ENCODE measurements at places on chromosomes 12 and 14.

DNA sequence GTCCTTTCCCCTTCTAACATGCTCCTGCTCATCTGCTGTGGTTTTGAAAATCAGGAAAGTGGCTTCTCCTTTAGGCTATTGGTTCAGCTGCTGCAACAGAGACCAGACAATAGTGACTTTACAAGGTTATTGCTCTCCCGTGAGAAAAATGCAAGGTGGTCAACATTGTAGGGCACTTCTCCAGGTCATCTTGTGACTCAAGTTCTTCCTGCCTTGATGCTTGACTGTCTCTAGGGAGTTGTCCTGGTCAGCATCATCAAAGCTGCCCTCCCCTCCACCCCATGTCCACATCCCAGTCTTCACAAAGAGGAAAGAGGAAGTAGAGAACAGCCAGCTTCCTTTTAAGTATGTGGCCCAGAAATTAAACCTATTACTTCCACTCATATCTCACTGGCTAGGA, 3.9 kb upstream of the TMEM63C start:
- no peak for DNase-seq

DNA sequence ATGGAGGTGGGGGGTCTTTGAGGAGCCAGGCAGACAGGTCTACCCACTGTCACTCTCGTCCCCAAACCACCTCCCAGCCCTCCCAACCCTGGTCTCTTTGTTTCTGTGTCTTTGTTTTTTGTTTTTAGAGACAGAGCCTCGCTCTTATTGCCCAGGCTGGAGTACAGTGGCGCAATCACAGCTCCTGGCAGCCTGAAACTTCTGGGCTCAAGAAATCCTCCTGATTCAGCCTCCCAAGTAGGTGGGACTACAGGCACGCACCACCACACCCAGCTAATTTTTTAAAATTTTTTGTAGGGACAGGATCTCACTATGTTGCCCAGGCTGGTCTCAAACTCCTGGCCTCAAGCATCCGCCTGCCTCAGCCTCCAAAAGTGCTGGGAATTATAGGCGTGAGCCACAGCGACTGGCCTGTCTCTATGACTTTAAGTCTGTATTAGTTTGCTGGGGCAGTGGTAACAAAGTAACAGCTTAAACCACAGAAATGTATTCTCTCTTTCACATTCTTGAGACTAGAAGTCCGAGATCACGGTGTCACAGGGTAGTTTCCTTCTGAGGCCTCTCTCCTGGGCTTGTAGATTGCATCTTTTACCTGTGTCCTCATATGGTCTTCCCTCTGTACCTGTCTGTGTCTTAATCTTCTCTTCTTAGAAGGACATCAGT, 26.1 kb downstream of the DTX1 start:
- no peak for DNase-seq

- DNase-seq, result no peak
Observed at GRCh38 chr12:55760663-55761062, 17.7 kb downstream of the GDF11 start.

DNA sequence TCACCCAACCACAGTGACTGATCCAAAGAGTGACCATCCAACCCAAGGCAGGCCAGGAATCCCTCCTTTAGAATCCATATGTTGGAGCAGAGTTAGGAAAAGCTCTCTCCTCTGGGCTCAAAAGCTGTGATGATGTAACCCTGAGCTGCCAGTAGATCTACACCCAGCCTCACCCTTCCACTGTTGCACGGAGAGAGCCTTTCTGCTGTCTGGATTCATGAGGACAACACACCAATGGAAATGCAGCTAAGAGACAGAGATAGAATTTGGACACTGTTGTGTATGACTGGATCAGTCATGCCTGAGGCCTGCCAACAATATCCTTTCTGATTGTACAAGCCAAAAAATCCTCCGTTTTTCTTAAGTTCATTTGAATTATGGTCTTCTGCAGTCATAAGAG, 4.4 kb upstream of the OR6J1 start:
- no peak for DNase-seq

DNA sequence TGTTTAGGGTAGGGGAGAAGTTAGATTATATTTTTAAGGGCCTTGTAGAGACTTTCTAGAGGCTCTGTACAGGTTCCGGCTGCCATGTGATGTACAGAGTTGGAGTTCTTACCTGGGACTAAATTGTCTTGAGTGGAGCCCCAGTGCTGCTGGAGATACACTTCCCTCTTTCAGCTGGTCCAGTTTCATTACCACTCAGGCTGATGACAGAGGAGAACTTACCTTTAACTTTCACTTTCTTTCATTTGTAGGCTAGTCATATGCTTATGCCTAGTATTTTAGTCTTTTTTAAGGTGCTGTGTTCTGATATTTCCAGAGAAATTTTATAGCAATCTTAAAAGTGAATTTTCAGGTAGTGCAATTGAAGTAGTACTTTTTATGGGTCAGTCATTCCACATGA, 117.3 kb downstream of the ERC1 start:
- DNase-seq, result no peak

GRCh38 chr12:20142316-20142715, 226.0 kb upstream of the PDE3A start:
- no peak for DNase-seq

DNA sequence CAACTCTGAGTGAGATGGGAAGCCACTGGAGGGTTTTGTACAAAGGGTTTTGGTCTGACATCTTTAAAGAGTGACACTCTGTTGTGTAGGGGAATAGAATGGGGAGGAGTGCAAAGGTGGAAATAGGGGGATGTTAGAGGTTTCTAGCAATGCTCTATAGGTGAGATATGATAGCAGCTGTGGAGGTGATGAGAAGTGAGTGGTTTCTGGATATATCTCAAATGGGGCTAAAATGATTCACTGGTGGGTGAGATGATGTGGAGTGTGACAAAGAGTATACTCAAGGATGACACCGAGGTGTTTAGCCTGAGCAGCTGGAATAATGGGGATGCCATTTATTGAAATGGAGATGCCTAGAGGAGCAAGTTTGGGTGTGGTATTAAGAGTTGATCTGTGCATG, 426.4 kb downstream of the PCNX1 start:
- DNase-seq, result no peak

DNA sequence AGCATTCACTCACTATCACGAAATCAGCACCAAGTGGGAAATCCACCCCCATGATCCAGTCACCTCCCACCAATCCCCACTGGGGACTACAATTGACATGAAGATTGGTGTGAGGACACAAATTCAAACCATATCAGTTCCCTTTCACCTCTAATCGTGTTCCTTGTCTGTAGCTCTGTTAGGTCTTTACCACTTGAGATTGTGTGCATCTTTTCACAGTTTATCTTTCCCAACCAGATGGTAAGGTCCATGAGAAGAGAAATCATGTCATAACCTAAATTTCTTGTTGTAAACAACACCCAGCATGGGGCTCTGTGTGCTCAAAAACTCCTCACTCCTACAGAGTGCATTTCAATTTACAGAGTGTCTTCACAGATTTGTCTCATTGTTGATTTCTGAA, 27.1 kb upstream of the PCED1B start:
- no peak for DNase-seq

- DNase-seq, result no peak
Observed at GRCh38 chr14:103199124-103199523, 75.9 kb downstream of the TNFAIP2 start.

GRCh38 chr12:57766464-57767304, at the start of gene CYP27B1:
Gene CYP27B1 (minus strand): TSS chr12:57767078. CDS start chr12:57767041, 37 bp downstream.
- no peak for DNase-seq

DNA sequence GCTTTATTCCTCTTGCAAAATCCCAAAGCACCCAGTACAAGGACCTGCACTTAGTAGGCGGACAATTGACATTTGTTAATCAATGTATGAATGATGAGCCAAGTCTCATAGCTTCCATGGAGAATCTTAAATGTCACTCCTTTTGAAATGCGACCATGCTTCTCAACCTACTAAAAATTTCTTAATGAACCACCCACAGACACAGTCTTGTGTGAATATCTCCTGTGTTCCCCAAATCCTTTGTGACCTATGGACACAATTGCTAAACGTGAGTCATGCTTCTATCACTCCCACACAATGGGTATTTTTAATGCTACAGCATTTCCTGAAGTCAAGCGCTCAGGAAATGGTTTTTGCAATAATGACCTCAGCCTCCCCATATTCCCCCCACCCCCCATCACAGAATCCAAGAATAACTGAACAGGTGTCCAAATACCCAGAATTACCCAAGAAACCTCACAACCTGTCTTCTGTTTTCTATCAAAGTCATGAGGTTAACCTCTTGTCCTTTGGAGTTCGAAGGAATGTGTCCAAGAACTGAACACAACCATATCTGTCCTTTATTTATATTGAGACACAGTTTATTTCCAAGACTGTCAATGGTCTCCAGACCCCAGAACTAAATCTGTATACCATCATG, 163.6 kb upstream of the PLEKHG7 start:
- DNase-seq, result no peak

DNA sequence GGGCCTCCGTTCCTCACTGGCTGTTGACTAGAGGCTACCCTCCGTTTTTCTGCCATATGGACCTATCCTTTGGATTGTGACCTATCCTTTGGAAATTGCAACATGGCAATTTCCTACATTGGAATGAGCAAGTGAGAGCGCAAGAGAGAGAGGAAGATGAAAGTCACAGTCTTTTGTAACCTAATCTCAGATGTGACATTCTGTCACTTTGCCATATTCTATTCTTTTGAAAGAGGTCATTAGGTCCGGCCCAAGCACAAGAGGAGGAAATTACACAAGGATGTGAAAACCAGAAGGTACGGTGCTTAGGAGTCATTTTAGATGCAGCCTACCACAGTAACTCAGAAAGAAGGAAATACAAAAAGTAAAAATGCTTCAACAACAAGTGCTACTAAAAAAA, 47.3 kb upstream of the SRP54 start:
- DNase-seq, result no peak

DNA sequence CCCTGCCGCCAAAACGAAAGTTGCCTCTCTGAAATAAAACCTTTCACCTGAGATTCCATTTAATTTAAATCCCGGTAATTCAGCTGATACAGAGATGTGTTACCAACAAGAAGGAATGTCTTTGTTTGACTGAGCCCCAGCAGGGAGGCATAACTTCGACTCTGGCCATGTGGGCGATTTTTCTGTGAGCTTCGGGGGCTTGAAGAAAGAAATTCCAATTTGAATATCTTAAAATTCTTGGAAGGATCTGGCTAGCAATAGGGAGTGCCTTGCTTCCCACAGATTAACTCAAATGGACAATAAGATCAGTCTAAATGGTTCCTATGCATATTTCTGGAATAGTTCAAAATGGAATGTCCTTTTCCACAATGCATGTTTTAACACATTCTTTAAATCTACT, 252.5 kb upstream of the TMPO start:
- no peak for DNase-seq

GRCh38 chr12:103369929-103370328, 125.8 kb downstream of the C12orf42 start:
- DNase-seq, result no peak

GRCh38 chr12:97456571-97457188, 5.9 kb upstream of the RMST start:
- no peak for DNase-seq

DNA sequence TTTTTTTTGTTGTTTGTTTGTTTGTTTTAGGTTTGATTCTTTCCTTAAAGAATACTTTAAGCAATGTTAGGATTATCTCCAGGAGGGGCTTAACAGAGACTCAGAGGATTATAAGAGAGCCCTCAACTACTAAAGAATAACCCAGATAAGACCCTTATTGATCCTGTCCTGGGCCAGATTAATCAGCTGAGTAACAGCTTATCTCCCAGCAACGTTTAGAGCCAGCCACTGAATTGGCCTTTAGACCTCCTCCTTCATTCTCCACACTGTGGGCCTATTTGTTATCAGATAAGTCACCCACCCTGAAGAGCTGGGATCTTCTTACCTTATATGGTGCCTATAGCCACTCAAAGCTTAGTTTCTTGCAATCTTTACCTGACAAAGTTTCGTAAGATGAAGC, 71.1 kb downstream of the FIGNL2 start:
- DNase-seq, result no peak

- DNase-seq, result no peak
Observed at GRCh38 chr12:75938189-75938588, 93.4 kb downstream of the PHLDA1 start.

GRCh38 chr12:11078246-11078645, 13.9 kb downstream of the TAS2R43 start:
- no peak for DNase-seq

DNA sequence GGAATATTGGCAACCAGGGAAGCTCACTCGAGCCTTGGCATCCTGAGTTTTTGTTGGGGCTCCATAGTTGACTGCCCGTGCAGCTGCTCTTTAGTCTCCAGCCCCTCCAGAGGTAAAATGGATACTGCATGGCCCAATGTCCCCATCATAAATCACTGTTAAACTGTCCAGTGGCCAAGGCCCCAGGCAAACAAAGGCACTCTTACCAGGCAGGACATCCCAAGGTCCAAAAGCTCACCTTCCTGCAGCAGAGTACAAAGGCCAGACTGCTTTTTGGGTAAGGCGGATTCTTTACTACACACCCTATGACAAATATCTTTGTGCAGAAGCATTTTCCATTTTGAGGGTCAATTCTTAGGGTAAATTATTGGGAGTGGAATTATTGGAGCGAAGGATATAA, 81.1 kb downstream of the GPATCH2L start:
- no peak for DNase-seq

DNA sequence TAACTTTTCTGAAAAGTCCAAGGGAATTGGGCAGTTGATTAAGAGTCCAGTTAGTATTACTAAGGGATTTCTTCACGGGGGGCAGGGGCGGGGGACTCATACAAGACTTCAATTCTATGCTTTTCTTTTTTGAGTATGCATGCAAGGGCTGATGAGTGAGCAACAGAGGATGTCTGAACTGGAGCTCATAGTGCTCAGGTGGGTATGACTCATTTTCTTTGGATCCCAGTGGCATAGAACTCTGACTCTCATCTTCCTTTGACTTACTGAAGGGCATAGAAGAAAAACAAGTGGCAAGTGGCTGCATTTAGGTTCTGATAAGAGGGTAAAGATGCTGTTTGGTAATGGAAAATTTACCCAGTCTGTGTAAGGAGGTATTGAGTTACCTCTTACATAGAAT, 749.2 kb downstream of the NOVA1 start:
- no peak for DNase-seq

DNA sequence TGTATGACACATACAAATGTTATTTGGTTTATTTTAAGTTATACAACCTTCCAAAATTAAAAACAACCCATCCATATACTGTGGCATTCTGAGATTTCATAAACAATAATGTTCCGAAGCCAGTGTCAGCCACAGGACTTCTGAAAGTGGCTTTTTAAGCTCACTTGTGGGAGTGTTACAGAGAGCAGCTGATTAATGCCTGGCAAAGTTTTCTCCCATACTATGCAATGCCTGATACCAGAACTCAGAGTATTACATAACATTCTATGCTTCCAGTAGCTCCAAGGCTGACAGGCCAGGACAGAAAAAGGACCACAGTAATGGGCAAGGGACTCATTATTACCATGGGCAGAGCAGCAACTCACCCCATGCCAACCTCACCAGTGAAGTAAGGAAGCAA, 29.3 kb downstream of the NELL2 start:
- DNase-seq, result no peak

GRCh38 chr12:52296572-52297215, 5.4 kb upstream of the KRT81 start:
- no peak for DNase-seq

GRCh38 chr12:92624236-92624635, 78.6 kb upstream of the PLEKHG7 start:
- DNase-seq, result no peak

GRCh38 chr12:120267736-120268135, 2.2 kb upstream of the PXN start:
- no peak for DNase-seq

GRCh38 chr12:132178316-132178715, 34.1 kb downstream of the NOC4L start:
- no peak for DNase-seq

- DNase-seq, result no peak
Observed at GRCh38 chr12:92273076-92273475, 127.4 kb upstream of the BTG1 start.

GRCh38 chr12:129723260-129723659, 180.6 kb downstream of the TMEM132D start:
- DNase-seq, result no peak

Data from colonic mucosa (tissue), 4 donors.